ENCODE measurements at places on chromosomes 6 and 20.

DNA sequence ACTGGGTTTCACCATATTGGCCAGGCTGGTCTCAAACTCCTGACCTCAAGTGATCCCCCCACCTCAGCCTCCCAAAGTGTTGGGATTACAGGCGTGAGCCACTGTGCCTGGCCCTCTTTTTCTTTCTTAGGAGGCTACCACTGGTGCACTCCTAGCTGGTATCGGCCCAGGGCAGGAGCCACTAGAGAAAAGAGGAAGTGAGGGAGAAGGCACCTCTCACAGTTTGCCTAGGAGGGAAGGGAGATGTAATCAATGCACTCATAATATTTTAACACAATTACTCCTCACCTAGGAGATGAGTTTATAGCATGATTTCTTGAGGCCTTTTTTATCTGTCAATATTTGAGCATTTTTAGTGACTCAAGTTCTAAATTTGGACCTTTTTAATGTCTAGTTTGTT is 189.0 kb upstream of the SOX4 start:
- DNase-seq: no peak

- no peak for DNase-seq
These were observed 44.0 kb downstream of the IRAK1BP1 start for GRCh38 chr6:78911218-78911940.

GRCh38 chr20:24936526-24937407 is 12.3 kb upstream of the CST7 start:
- DNase-seq: no peak

- DNase-seq: no peak
These were observed 118.2 kb downstream of the CD164 start for GRCh38 chr6:109263873-109264700.

DNA sequence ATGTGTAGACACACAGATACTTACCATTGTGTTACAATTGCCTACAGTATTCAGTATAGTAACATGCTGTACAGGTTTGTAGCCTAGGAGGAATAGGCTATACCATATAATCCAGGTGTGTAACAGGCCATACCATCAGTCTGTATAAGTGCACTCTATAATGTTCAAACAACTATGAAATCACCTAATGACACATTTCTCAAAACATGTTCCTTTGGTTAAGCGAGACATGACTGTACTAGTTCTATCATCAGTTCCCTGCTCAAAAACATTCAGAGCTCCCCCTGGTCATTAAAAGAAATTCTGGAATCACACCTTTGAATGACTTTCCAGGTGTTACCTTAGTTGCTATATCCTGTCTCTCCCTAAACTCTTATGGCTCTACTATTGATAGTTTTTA is 70.4 kb upstream of the SLC2A12 start:
- no peak for DNase-seq

GRCh38 chr6:13496513-13497190 is 9.3 kb upstream of the GFOD1 start:
- no peak for DNase-seq

GRCh38 chr20:49871391-49871948 is 43.9 kb downstream of the SPATA2 start:
- no peak for DNase-seq

DNA sequence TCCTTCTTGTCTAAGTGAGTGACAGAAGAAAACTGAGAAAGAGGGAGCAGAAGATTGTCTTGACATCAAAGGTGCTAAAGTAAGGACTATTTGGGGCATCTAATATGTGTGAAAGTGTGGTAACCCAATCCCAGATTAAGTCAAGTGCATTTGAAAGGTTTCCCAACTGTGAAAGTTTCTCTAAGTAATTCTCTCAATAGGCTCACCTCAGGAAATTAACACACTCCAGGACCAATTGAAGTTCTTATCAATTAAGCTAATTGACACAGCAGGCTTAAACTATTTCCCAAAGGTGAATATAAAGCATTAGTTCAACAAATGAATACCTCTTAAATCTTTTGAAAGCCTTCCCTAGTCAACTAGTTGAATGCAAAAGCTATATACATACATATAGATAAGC is 212.8 kb upstream of the FUT9 start:
- DNase-seq: no peak

GRCh38 chr20:4052554-4052953 is 37.2 kb upstream of the RNF24 start:
- no peak for DNase-seq

DNA sequence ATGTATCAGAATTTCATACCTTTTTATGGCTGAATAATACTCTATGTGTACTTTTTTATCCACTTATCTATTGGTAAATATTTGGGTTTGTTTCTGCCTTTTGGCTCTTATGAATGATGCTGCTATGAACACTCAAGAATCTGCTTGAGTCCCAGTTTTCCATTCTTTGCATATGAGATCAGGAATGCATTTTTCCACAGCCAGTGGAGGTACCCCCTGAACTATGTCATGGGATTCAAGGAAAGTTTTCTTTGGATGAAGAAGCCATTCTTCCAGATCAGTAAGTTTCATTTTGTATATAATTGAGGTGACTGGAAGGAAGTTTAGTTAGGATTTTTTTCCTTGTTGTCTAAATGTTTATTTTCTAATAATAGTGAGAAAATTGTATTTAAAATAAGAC is 40.9 kb downstream of the NKX2-4 start:
- no peak for DNase-seq

DNA sequence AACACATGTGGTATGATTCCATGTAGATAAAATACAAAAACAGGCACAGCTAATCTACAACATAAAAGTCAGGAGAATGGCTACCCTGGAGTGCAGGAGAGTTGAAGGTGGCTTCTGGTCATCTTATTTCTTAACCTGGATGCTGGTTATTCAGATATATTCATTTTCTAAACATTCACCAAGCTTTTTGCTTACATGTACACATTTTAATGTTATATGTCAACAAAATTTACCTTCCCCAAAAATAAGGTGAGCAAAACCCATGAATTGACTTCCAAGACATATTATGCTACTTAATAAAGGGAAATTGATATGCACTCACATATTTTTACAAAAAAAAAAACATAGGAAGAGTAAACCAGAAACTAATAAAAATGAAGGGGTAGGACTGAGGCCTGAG is 50.6 kb downstream of the B4GALT5 start:
- no peak for DNase-seq

GRCh38 chr20:37928996-37929682 is 26.2 kb downstream of the VSTM2L start:
- no peak for DNase-seq

DNA sequence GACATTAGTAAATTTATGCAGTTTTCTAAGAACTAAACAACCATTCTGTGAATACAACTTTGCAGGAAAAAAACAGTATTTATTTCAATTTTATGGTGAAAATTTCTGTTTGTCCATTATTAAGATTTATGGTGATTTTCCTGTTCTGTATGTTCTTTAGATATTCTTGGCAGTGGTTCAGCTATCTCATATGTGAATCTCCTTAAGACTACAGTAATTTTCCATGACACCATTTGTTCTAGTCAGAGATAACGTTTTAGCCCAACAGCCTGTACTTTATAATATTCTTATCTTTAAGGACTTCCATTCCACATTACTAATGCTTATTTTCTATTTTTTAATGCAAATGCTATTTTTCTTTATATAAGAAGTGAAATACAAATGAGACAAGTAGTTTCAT is 504.0 kb downstream of the RFPL4B start:
- DNase-seq: no peak

GRCh38 chr6:139335447-139336210 is 38.8 kb downstream of the CITED2 start:
- no peak for DNase-seq

- DNase-seq: no peak
These were observed 3.7 kb upstream of the MMP9 start for GRCh38 chr20:46004889-46005473.

DNA sequence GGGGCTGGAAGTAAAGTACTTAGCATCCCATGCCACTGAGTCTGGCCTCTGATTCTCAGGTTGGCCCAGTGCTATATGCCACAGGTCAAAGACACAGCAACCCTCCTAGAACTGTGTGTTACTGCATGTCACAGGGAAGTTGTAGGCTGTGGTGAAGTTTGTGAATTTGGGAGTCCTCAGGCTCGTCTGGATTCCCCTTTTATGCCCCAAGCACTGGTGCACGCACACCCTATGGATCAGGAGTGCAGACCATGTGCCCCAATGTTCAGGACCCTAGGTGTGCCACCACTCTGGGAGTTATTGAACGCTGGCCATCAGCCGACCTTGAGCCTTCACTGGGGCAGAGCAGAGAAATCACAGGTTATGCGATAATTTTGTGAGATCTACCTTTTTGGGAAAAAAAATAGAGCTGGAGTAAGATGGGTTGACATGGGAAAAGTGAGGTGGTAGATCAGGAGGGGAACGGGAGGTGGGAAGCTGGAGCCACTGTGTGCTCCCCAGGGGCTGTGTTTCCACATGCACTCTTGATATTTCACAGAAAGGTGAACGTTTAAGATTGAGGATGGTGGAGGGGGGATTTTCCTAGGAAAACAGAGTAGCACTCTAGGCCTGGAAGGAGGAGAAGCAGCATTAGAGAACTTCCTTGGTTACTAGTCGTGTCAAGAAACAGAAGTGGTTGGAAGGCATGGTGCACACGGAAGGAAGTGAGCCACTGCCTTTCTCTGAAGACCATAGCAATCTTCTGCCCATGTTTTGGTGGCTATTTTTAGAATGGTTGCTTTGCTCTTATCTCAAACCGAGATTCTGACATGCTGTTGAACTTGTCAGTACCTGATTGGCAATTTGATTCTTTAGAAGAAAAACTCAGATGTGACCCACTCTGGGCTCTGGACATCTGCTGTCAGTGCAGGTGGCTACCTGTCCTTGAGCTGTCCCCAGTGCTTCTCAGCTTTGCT is 44.1 kb downstream of the DUSP22 start:
- no peak for DNase-seq

DNA sequence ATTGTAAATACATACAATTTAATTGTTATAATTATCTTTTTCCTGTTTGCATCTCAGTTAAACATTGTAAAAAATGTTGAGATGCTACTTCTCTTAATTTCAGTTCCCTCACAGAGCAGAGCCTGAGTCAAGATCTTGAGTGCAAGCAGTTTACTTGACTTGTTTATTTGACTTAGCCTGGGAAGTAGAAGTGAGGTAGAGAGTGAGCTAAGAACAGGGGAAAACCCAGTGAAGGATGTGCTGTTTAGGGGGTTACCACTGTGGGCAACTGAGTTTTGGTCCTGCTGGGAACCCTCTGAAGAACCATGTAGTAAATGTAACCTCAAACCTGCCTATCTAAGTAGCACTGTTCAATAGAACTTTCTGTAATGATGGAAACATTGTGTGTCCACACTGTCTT is 495.2 kb upstream of the FLRT3 start:
- DNase-seq: no peak

DNA sequence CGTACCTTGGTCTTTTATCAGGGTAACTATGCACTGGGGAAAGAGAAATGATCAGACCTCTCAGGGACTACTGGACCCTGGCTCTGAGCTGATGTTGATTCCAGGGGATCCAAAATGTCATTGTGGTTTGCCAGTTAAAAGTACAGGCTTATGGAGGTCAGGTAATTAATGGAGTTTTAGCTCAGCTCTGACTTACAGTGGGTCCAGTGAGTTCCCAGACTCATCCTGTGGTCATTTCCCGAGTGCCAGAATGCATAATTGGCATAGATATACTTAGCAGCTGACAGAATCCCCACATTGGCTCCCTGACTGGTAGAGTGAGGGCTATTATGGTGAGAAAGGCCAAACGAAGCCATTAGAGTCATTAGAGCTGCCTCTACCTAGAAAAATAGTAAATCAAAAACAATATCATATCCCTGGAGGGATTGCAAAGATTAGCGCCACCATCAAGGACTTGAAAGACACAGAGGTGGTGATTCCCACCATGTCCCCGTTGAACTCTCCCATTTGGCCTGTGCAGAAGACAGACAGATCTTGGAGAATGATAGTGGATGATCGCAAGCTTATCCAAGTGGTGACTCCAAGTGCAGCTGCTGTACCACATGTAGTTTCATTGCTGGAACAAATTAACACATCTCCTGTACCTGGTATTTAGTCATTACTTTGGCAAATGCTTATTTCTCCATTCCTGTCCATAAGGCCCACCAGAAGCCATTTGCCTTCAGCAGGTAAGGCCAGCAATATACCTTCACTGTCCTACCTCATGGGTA is 152.4 kb downstream of the THBS2 start:
- no peak for DNase-seq

DNA sequence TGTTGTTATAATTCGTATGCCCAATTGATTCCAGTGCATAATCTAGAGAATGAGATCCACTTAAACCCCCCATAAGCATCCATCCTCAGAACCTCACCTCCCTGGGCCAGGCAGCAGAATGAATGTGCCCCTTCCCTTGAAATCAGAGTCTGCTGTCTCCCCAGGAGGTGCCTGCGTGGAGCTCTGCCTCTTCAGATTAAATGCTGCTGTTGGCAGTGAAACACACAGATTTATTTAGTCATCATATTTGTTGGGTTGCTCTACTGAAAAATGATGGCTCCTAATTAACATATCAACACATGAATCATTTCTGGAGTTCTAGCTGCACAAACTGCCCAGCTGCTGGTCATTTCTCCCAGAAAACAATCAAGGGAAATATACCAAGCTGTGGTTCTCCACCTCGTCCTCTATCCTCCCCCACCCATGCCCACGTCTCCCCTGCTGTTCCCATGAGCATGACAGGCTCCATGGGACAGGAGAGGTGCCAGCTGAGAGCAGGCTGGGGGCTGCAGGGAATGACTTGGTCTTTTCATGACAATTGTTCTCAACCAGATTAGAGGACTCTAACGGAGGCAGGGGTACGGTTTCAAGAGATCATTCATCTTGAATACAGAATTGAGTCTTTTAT is 633.1 kb downstream of the CDH26 start:
- DNase-seq: no peak

DNA sequence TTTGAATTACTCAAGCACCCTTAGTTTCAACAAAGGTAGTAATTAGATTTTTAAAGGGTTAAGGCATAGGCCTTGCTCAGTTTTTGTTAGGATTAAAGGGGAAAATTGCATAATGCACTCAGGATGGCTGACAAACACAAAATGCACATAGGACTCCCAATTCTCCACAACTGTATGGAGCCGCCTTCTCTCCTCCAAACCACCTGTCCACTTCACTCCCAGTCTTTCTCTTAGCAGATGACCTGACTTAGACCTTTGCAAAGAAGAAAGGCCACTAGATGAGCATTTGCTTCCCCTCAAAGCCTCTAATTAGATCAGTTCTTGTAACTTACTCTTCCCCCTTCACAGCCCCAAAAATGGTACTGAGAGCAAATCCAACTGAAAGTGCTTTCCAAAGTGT is 20.1 kb downstream of the NSFL1C start:
- DNase-seq: no peak

DNA sequence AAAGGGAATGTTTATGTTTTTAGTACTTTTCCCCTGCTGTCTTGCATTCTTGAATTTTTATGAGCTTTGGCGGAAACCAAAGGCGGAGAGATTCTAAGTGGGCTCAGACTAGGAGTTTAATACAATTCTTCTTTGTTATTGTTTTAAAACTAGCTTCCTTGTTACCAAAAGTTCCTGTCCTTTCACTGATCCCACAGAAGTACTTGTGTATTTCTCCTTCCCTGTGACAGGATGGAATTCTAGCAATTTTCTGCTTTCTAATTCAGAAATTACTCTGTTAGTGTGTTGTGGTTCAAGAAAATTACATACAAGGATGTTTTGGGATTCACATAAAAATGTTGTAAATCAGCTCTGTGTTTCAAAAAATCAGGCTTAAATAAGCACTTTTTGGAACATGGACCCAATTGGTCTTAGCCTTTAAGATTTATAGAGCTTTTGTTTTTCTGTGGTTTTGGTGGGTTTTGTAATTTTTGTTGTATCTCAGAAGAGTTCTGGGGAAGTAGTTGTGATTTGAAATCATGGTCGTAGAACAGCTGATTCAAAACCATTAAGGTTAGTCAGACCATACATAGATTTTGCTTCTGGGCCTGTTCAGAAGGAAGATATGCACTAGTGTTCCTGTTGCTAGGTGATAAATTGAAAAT is 17.6 kb upstream of the CTAGE9 start:
- no peak for DNase-seq
